T-cell (primary cell): ENCODE measurements at places on chromosomes 1 and 21. TPM values are rescaled to one million over a fixed set of nuclear protein-coding genes. Genes with fewer than 3 reads are reported as not detected.

GRCh38 chr1:7485086-7485780 lies 285.9 kb upstream of the VAMP3 start:
- no peak for DNase-seq
- no peak overlapping the region for H3K4me3 ChIP-seq
- H3K27me3 ChIP-seq, result no peaks in the 10 kb centered on the region
- no peaks in the 10 kb centered on the region for H3K36me3 ChIP-seq
- no peaks in the 10 kb centered on the region for H3K4me1 ChIP-seq

GRCh38 chr1:172125812-172126430 lies 284.6 kb downstream of the DNM3 start:
- no peak overlapping the region for H3K27ac ChIP-seq
- no peak for DNase-seq
- H3K27me3 ChIP-seq, result no peaks in the 10 kb centered on the region

Gene KCNJ15
- total RNA-seq, result 0.09 TPM

Gene TDRD10
- not detected for total RNA-seq

- H3K27me3 ChIP-seq, result no peaks in the 10 kb centered on the region
- H3K27ac ChIP-seq, result no peak overlapping the region
- no peaks in the 10 kb centered on the region for H3K4me1 ChIP-seq
- H3K36me3 ChIP-seq, result no peaks in the 10 kb centered on the region
Observed at GRCh38 chr21:38965241-38965640, 159.5 kb downstream of the ETS2 start.

Gene FCGR2B
- 0.80 TPM for total RNA-seq

- H3K4me1 ChIP-seq, result peaks cover 6% of the 10 kb centered on the region
- no peak overlapping the region for H3K27ac ChIP-seq
- H3K27me3 ChIP-seq, result no peaks in the 10 kb centered on the region
- no peak overlapping the region for H3K4me3 ChIP-seq
Observed at GRCh38 chr1:93749894-93750301, 68.3 kb upstream of the BCAR3 start.

Gene KCND3
- not detected for total RNA-seq

DNA sequence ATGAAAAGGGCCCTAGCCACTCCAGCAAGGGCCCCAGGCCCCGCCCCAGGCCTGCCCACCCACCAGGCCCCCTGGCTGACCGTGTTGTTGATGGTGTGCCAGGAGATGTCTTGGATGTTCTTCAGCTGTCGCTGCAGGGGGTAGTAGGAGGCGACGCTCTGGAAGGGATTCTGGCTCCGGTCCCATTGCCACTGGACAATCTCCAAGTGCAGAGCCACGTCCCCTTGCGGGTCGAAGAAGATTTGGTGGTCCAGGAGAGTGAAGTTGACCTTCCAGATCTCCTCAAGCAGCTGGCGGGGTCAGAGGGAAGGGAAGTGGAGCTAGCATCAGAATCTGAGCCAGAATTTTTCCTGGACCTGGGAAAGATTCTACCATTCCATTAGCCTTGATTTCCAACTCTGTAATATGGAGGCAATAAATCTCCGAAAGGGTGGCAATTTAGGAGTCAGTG lies 10.2 kb downstream of the TAS1R2 start:
- H3K27ac ChIP-seq, result no peak overlapping the region
- no peak overlapping the region for H3K4me3 ChIP-seq
- H3K36me3 ChIP-seq, result no peaks in the 10 kb centered on the region
- peaks cover 39% of the 10 kb centered on the region for H3K27me3 ChIP-seq

GRCh38 chr1:89692601-89693521 lies 59.9 kb downstream of the LRRC8C start:
- H3K27me3 ChIP-seq, result no peaks in the 10 kb centered on the region
- H3K36me3 ChIP-seq, result peaks cover 29% of the 10 kb centered on the region
- DNase-seq, result no peak
- H3K4me3 ChIP-seq, result no peak overlapping the region
- H3K27ac ChIP-seq, result peak overlapping the region; percentile 15

Gene RAB42
- total RNA-seq, result not detected

DNA sequence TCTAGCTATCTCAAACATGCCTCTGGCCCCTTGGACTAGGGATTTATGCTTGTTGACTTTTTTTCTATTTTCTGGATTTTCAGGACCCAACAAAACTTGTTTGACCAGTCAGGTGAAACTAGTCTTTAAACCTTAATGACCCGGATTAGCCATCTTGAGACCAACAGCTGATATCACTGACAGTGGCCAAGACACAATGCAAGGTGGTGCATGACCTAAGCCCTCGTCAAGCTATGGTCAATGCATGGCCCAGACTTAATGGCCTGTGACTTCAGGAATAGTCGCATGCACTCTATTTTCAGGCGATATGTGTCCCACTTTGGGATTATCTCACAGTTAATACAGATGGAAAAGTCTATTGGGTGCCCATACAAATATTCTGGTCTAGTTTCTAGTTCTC lies 190.4 kb downstream of the ZBTB18 start:
- H3K27ac ChIP-seq, result no peak overlapping the region
- peaks cover 9% of the 10 kb centered on the region for H3K4me1 ChIP-seq
- no peaks in the 10 kb centered on the region for H3K36me3 ChIP-seq
- no peak for DNase-seq

GRCh38 chr1:180620581-180620980 lies 11.2 kb upstream of the XPR1 start:
- no peaks in the 10 kb centered on the region for H3K36me3 ChIP-seq
- no peak overlapping the region for H3K4me3 ChIP-seq
- no peak overlapping the region for H3K27ac ChIP-seq

Gene CDK18
- total RNA-seq, result 1.7 TPM

DNA sequence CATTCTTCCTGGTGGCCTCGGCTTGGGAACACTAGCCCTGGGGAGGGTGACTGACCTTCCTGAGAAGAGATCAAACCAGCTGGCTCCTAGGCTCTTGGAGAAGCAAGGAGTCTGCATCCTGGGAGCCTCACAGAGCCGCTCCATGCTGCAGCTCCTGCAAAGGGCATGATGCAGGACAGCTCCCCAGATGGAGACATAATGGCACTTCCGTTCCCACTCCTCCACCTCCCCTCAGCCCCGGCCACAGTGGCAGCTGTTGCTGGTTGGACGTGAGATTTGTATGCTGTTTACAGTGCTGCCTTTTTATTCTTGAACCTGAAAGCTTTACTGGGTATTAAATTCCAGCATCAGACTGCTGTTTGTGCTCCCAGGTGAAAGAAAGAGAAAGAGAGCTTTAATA lies 83.7 kb upstream of the CTTNBP2NL start:
- DNase-seq, result no peak
- no peak overlapping the region for H3K27ac ChIP-seq
- H3K4me3 ChIP-seq, result no peak overlapping the region
- H3K4me1 ChIP-seq, result no peaks in the 10 kb centered on the region
- H3K36me3 ChIP-seq, result no peaks in the 10 kb centered on the region
